ENCODE measurements at places on chromosomes 2 and 18.

DNA sequence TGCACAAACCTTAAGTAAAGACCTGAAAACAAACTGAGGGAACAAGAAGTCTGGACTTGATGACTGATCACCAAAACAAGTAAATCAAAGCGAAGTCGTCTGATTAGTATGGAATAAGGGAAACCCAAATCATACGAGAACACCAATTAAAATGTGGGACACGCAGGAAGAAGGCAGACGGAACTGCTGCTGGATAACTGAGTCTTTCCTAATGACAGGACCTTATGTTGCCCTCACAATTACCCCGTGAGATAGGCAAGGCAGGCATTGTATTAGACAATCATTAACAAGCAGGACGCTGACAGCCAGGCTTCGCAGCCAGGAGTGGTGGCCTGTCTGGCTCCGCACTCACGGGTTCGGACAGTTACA is 614 bp upstream of the COQ10B start:
- no peak for DNase-seq

DNA sequence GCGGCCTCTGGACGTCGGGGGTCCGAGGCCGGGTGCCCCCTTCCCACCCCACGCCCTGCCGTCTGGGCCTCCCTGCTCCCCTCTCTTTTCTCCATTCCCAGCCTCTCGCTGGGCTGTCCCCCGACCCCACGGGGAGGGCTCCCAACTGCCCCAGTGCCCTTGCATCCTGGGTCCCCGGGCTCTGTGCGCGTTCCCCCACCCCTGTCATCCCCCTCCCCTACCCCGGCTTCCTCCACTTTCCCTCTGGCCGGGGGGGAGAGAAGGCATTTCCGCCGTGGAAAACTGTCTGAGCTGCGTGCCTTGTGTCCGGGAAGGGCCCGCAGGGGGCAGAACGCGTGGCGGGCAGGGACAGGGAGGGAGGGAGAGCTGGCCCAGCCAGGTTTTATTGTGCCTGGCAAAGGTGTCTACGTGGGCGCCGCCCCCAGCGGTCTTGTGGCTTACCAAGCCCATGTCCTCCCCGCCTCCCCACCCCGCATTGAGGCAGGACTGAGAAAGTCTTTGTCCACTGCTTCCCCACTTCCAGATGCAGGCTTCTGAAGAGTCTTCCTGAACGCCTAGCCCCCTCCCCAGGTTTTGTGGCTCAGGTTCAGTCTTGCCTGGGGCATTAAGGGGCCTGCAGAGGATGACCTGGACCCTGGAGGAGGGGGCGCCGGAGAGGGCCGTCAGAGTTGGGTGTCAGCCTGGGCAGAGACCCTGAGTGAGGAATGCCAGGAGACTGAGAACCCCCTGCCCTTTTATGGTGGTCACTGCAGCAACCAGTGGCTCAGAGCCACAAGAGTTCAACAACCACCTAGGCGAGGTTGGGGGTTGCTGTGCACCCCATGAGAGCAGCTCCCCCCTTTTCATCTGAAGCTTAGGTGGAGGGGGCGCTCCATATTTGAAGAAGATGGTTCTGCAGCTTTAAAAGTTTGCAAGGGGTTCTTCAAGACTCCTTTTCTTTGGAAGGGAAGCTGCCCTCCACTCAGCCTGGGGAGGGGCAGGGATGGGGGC is 1.3 kb downstream of the ITM2C start:
- no peak for DNase-seq

DNA sequence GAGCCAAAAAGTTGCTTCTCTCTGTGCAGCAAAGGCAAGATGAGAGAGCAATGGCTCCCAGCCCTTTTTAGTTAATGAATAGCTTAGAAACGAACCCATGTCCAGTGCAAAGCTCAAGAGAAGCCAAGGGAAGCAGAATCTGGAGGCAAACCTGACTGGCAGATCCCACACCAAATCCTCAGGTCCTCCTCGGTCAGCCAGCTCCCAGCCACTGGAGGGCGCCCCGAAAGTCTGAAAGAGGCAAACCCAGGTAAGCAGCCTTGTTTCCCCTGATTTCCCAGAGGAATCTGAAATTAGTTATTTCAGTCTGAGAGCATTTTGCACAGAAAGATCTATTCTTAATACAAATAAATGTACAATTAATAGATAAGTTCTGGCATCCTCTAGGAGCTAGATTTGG is 71.3 kb upstream of the PID1 start:
- no peak for DNase-seq

GRCh38 chr2:12534646-12535263 is 182.0 kb upstream of the TRIB2 start:
- no peak for DNase-seq

DNA sequence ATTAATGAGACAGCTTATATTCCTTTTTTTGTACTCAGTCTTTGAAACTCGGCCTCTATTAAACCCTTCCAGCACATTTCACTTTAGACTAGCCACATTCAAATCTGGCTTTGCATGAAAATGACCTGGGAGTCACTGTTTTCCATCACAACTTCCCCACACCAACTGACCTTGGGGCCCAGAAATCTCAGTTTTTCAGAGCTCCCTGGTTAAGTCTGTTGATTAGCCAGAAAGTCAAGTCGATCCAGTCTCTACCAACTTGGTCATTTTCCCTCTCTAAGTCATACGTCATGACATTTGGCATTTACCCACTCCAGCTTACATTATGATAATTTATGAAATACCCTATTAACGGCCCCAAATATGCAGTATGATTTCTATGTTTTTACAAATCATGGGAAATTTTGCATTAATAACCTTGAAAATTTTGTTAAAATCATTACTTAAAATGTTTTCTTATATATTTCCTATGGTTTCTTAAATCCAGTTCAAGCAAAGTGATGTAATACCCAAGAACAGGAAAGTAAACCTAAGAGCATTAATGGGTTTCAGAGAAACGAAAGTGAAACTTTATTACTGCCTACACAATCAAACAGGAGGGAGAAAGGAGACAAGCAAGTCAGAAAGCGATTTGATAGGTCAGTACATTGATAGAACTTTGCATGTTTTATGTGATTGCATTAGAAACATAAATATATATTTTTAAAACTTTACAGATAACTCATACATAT is 77.1 kb downstream of the SPATS2L start:
- DNase-seq = no peak

GRCh38 chr2:173545364-173545763 is 190.7 kb downstream of the CDCA7 start:
- no peak for DNase-seq

DNA sequence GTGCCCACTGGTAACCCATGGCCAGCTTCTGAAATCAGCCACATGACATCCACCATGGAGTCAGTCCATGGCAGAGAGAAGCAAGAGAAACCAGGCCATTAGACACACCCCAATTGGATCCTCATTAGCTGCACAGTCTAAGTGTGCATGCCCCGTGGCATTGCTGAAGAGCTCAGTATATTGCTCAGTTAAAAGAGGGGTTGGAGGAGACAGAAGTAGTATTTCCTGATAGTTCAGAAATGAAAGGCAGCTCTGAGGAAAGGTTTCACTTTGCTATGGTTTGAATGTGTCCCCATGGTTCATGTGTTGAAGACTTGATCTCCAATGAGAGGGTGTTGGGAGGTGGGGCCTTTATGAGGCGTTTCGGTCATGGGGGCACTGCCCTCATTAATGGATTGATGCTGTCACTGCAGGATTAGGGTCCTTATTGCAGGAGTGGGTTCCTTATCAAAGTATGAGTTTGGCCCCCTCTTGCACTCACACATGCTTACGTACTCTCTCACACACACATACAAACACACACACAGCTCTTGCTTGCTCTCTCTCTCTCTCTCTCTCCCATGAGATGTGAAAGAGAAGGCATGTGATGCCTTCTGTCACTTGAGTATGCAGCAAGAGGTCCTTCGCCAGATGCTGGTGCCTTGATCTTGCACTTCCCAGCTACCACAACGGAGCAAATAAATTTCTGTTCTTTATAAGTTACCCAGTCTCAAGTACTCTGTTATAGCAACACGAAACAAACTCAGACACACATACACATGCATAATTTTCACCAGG is 58.0 kb downstream of the TMEM163 start:
- DNase-seq = no peak

DNA sequence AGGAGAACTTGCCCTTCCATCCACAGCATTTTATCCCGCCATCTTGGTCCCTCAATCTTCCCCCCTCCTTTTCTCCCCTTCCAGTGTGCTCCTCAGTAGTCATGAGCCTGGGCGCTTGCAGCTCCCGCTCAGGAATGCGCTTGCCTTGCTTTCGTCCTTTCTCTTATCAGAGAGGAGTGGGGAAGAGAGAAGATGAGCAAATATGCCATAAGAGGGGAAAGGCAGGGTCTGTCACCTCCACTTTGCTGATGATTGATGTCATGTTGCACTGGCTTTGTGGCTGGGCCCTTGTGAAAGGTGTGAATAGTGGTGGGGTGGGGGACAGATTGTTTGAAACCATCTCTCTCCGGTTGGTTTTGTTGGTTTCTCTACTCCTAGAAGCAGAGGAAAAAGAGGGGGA is 569.3 kb downstream of the TNS1 start:
- DNase-seq = no peak

DNA sequence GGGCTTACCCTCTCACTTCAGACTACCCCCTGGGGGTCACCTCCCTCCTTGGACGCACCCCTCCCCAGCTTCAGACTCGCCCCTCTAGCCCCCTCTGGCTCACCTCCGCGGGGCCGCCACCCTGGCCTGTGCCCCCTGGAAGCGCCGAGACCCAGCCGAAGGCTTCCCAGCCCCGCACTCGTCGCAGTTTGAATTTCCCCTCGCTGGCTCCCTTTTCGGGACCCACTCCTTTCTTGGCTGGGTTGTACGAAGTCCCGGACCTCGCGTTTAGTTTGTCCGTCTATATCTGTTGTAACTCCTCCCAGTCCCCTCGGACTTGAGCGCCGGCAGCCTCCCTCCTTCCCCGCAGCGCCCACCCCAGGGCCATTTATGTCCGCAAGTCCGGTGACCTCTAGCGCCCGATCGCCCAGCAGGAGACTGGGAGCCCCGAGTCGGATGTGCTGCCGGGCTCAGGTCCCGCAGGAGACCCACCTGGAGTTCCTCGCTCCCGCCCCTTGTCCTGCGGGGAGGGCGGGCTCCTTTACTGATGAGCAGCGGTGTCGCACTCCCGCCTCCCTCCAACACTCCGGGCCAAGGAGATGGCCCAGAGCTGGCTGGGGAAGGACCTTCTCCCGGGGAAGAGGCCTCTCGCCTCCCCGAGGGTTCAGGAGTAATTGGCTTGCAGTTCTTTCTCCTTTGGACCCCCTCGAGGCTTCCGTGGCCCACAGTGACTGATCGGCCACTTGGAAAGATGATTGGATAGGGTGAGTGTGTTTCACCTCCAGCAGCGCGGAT is 692 bp upstream of the RAX start:
- no peak for DNase-seq

GRCh38 chr2:197165020-197165419 is 145.6 kb downstream of the ANKRD44 start:
- no peak for DNase-seq

Data from activated naive CD4-positive, alpha-beta T cell (primary cell).